ENCODE measurements at places on chromosomes 2 and 18.

- no peak overlapping the region for H3K4me3 ChIP-seq
- no peak for DNase-seq
- no peaks in the 10 kb centered on the region for H3K4me1 ChIP-seq
- peaks cover 5% of the 10 kb centered on the region for H3K27me3 ChIP-seq
- H3K27ac ChIP-seq = no peak overlapping the region
Measured at GRCh38 chr18:8584798-8585197, 24.4 kb upstream of the RAB12 start.

DNA sequence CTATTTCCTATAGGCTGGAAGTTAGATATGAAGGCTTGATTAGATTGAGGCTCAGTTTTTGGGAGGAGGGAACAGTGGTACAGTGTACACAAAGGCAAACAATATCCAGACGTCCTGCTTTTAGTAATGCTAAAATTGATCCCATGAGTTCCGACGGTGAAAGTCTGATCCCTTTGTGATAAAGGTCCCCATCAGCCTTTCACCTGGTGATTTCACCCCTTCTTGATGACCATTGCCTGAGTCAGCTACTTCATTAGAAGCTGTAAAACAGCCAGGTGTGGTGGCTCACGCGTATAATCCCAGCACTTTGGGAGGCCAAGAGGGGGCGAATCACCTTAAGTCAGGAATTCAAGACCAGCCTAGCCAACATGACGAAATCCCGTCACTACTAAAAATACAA, 29.7 kb downstream of the TWSG1 start:
- no peak overlapping the region for H3K4me3 ChIP-seq
- H3K36me3 ChIP-seq = no peaks in the 10 kb centered on the region
- no peaks in the 10 kb centered on the region for H3K27me3 ChIP-seq
- DNase-seq = no peak
- no peak overlapping the region for H3K27ac ChIP-seq
- no peaks in the 10 kb centered on the region for H3K4me1 ChIP-seq

GRCh38 chr2:207284556-207285472, 119.1 kb upstream of the KLF7 start:
- H3K27me3 ChIP-seq = no peaks in the 10 kb centered on the region
- H3K27ac ChIP-seq = no peak overlapping the region
- H3K36me3 ChIP-seq = no peaks in the 10 kb centered on the region
- no peak overlapping the region for H3K4me3 ChIP-seq
- no peak for DNase-seq

DNA sequence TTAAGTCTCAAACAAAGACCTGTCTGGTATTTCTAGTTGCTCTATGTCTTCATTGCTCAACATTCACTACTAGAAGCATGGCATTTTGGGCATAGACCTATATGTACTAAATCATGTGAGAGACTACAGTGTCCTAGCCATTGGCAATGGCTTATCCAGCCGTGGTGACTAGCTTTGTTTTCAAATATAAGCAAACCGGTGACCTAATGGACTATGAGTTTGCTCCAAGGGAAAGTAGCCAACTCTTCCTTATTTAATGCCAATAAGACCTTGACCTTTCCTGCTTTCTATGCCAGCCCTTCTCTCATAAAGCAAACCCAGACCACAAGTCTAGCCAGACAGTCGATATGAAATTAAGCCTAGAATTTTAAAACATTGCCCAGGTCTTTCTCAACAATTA, 113.7 kb upstream of the CREB1 start:
- no peaks in the 10 kb centered on the region for H3K36me3 ChIP-seq
- H3K27ac ChIP-seq = no peak overlapping the region
- no peaks in the 10 kb centered on the region for H3K27me3 ChIP-seq
- DNase-seq = no peak

- no peak overlapping the region for H3K27ac ChIP-seq
- no peak for DNase-seq
- H3K36me3 ChIP-seq = no peaks in the 10 kb centered on the region
- no peaks in the 10 kb centered on the region for H3K4me1 ChIP-seq
- H3K27me3 ChIP-seq = no peaks in the 10 kb centered on the region
Measured at GRCh38 chr2:239539776-239540100, 138.9 kb upstream of the HDAC4 start.

DNA sequence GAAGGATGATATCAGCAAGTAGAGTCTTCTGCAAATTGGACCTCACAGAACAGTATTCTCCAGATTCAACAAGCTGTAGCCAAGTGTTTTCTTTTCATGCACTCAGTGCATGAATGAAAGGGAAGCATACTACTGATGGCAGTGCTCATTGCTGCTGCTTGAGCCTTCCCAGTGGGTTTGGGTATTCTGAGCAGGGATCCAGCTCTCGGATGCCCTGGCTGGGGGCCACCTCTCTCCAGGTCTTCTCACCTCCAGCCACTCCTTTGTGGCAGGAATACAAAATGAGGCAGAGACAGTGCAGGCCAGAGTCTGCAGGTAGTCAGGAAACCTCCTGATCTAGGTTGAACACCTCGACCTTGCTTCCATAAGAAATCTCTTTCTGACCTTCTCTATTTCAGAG, 390.4 kb upstream of the CELF4 start:
- no peak overlapping the region for H3K27ac ChIP-seq
- no peak overlapping the region for H3K4me3 ChIP-seq
- DNase-seq = no peak
- no peaks in the 10 kb centered on the region for H3K4me1 ChIP-seq
- H3K36me3 ChIP-seq = no peaks in the 10 kb centered on the region
- no peaks in the 10 kb centered on the region for H3K27me3 ChIP-seq

GRCh38 chr18:64992654-64993053, 758.2 kb upstream of the CDH7 start:
- H3K4me1 ChIP-seq = no peaks in the 10 kb centered on the region
- H3K4me3 ChIP-seq = no peak overlapping the region
- DNase-seq = no peak
- no peak overlapping the region for H3K27ac ChIP-seq

GRCh38 chr2:113211226-113212105, 37.7 kb downstream of the PSD4 start:
- no peaks in the 10 kb centered on the region for H3K36me3 ChIP-seq
- no peaks in the 10 kb centered on the region for H3K27me3 ChIP-seq
- H3K4me1 ChIP-seq = no peaks in the 10 kb centered on the region

- H3K36me3 ChIP-seq = no peaks in the 10 kb centered on the region
- no peak overlapping the region for H3K4me3 ChIP-seq
- H3K4me1 ChIP-seq = no peaks in the 10 kb centered on the region
- no peak overlapping the region for H3K27ac ChIP-seq
- no peaks in the 10 kb centered on the region for H3K27me3 ChIP-seq
Measured at GRCh38 chr2:239726631-239727181, 298.4 kb downstream of the NDUFA10 start.

DNA sequence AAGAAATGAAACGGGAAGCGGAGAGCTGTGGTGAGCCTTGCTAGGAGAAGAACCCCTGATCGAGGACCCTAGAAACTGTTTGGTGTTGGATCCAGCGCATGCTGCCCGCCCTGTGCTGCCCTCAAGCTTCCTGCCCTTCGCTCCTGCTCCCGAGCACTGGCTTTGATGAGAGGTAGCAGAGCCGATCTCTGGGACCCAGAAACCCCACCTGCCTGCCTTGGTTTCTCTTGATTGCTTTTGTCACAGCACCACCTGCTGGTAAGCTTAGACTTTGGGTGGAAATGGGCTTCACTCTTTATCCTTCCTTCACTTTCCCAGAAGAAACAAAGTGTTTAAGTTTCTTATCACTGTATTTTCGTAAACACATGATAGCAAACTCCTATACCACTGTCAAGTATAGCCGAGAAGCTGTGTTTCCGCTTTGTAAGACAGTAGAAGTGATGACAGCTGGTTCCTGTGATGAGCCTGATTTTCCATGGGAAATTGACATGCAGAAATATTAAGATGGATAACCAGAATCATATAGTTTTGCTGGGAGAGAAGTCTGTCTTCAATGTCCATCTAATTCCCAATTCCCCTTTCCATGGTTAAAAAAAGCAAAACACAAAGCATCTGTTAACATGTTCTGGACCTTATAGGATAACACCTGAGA, 267.4 kb downstream of the PHLPP1 start:
- no peaks in the 10 kb centered on the region for H3K36me3 ChIP-seq
- DNase-seq = no peak
- no peaks in the 10 kb centered on the region for H3K27me3 ChIP-seq
- no peak overlapping the region for H3K27ac ChIP-seq

DNA sequence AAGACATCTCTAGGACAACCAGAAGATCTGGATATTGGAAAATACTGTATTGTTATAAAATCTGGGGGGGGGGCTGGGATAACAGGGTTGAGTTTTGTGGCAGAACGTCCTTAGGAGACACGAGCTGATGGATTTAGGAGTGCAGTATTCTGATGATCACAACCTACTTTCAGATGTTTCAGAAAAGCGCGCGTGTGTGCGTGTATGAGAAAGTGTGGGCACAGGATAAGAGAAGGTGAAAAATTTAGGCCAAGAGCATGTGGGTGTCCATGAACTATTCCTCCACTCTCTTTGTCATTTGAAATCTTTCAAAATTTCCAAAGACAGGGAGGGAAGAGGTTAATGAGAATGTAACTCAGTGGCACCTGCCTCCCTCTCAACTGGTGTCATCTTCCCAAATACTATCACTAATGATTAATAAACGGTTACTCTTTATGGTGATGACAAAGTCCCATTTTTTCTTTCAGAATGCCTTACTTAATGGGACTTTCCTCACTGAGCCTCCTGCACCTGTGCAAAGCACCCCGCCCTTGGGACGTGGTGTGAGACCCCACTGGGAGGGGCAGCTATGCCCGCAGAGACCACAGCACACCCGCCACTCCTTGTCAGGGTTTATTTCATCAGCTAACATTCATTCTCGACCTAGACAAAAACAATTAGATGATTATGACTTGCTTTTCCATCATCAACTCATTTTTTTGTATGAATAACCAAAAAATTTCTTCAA, 53.6 kb downstream of the HS6ST1 start:
- no peak overlapping the region for H3K27ac ChIP-seq
- no peak for DNase-seq
- H3K27me3 ChIP-seq = no peaks in the 10 kb centered on the region

- no peaks in the 10 kb centered on the region for H3K27me3 ChIP-seq
- H3K4me1 ChIP-seq = no peaks in the 10 kb centered on the region
Measured at GRCh38 chr2:48566592-48567310, 36.8 kb downstream of the STON1 start.

DNA sequence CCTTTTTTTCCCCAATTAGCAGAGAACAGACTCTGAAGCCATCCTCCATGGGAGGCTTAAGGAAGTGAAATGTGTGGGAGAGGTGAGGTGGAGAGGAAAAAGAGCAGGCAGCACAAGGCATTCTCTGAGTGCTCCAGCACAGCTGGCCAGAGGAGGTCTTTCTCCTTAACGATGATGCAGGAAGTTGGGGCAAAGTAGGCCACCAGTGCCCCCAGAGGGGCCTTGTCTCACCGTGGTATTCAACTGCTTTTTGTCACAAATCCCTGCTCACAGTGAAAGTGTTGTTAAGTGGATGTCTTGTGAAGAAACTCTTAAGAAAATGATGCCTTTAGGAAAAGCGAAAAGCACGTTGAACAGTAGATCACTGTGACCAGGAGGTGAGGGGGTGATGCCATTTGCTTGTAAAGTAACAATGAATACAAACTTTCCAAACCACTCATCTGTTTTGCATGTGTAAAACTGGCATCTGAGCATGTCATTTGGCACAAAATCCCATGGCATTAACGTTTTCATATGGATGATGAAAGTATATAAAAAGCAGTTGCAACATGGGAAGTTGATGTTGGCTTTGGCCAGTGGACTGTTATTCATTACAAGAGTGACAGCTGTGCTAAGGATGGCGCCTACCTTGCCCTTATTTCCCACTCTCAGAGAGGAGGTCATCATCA, 49.2 kb upstream of the CDC42EP3 start:
- no peaks in the 10 kb centered on the region for H3K27me3 ChIP-seq
- no peaks in the 10 kb centered on the region for H3K4me1 ChIP-seq
- DNase-seq = no peak

- no peak overlapping the region for H3K27ac ChIP-seq
- H3K27me3 ChIP-seq = no peaks in the 10 kb centered on the region
- no peaks in the 10 kb centered on the region for H3K36me3 ChIP-seq
- H3K4me3 ChIP-seq = no peak overlapping the region
- H3K4me1 ChIP-seq = no peaks in the 10 kb centered on the region
- no peak for DNase-seq
Measured at GRCh38 chr2:220356076-220356475, 728.6 kb downstream of the SLC4A3 start.

DNA sequence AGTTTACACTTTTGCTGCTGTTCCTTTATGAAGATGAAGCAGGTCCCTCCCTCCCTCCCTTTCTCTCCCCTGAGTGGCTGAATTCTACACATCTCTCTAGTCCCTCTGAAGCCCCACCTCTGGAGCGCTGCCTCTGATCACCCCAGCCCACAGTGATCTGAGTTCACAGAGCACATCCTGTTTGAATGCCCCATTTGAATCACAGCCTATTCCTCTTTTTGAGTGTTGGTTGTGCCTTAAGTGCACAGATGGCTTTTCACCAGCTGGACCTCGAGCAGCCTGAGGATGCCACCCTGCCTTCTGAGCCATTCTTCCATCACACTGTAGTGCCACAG, 87.1 kb downstream of the ITGB1BP1 start:
- H3K4me1 ChIP-seq = no peaks in the 10 kb centered on the region
- no peaks in the 10 kb centered on the region for H3K27me3 ChIP-seq
- no peaks in the 10 kb centered on the region for H3K36me3 ChIP-seq
- H3K4me3 ChIP-seq = no peak overlapping the region

- H3K4me1 ChIP-seq = no peaks in the 10 kb centered on the region
- no peak overlapping the region for H3K27ac ChIP-seq
- no peaks in the 10 kb centered on the region for H3K36me3 ChIP-seq
- no peak for DNase-seq
Measured at GRCh38 chr2:54534625-54535024, 78.5 kb downstream of the SPTBN1 start.

- DNase-seq = no peak
- H3K36me3 ChIP-seq = no peaks in the 10 kb centered on the region
- no peaks in the 10 kb centered on the region for H3K27me3 ChIP-seq
- H3K4me1 ChIP-seq = peaks cover 13% of the 10 kb centered on the region
- peak overlapping the region; percentile 96 for H3K27ac ChIP-seq
Measured at GRCh38 chr2:48440103-48440390, 89.9 kb upstream of the STON1 start.

GRCh38 chr18:74281011-74281979, 10.5 kb downstream of the CYB5A start:
- H3K4me3 ChIP-seq = no peak overlapping the region
- DNase-seq = no peak
- no peaks in the 10 kb centered on the region for H3K4me1 ChIP-seq
- H3K27me3 ChIP-seq = no peaks in the 10 kb centered on the region
- no peaks in the 10 kb centered on the region for H3K36me3 ChIP-seq

DNA sequence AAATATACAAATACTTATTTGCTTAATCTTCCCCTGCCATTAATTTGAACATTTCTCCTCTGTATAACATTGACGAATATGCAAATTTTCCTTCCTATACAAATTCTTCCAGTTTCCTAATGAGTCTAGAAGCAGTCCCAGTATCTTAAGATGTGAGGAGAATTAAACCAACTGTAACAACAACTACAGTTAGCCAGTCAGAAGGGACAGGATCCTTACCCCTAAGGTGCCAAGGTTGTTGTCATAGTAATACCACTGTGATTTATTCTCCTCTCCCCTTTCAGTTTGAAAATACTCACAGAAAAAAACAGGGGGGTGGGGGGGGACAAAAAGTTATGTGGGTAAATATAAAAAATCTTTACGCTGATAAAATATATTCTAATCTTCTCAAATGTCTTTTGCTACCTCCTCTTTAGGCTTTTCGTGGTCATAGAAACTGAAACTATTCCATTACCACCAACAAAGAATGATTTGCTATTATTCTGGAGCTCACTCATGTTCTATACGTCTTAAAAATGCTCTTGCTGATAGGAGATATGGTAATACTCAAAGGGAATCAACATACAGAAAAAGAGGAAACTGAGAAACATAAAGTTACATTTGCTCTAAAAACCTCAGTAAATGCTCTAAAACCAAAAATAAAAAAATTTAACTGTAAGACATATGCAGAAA, 107.6 kb downstream of the MEMO1 start:
- no peak overlapping the region for H3K27ac ChIP-seq
- H3K4me1 ChIP-seq = no peaks in the 10 kb centered on the region
- no peak for DNase-seq
- H3K36me3 ChIP-seq = peaks cover 3% of the 10 kb centered on the region
- H3K27me3 ChIP-seq = no peaks in the 10 kb centered on the region
